Activated naive CD4-positive, alpha-beta T cell treated with anti-CD3 and anti-CD28 coated beads, Interleukin-2, amount 10 ng/mL, durations not matched to agents 7 days and 5 days (primary cell): ENCODE measurements at places on chromosomes 6 and 20.

- no peak for DNase-seq
Measured at GRCh38 chr6:18513253-18513798, 126.2 kb downstream of the RNF144B start.

DNA sequence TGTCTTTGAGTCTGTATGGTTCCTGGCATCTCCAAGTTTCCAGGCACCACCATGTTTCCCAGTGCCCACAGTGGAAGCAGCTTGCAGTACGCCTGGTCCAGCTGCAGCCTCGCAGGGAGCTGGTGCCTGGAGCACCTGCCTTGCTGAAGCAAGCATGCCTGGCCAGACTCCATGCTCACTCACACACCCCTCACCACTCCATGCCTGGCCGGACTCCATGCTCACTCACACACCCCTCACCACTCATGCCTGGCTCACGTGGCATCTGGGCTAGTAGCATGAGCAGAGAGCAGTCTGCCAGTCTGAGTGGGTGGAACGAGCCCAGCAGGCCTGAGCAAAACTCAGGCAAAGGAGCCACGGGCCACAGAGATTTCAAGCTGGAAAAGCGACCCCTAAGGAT is 214.3 kb downstream of the TFAP2C start:
- DNase-seq, result no peak

- no peak for DNase-seq
Measured at GRCh38 chr6:63565727-63566596, 6.3 kb upstream of the LOC128125822 start.

- no peak for DNase-seq
Measured at GRCh38 chr20:37803438-37804307, 99.3 kb upstream of the VSTM2L start.

DNA sequence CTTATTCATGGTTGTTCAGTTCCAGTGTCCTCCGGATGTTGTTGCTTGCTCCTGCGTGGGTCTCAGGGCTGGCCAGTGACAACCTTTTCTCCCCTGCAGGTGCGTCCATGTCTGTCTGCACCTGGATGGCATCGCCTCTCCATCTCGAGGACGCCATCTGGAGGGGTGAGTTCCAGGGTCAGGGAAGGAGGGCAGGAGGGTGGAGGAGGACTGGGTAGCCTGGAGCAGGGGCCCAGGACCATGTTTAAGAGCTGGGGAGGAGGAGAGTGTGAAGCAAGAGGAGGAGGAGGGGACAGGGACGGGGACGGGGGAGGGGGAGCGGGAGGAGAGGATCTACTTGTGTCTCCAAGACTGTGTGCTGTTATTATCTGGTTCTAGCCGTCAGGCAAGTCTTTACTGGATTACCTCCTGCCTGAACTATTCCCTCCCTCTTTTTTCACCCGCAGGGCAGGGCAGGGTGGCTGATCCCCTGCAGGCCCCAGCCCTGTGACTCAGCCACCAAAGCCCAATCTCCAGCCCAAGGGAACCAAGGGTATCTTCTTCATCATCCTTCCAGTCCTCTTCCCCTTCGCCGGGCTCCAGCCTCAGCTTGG is 32.2 kb upstream of the TULP1 start:
- DNase-seq, result no peak

DNA sequence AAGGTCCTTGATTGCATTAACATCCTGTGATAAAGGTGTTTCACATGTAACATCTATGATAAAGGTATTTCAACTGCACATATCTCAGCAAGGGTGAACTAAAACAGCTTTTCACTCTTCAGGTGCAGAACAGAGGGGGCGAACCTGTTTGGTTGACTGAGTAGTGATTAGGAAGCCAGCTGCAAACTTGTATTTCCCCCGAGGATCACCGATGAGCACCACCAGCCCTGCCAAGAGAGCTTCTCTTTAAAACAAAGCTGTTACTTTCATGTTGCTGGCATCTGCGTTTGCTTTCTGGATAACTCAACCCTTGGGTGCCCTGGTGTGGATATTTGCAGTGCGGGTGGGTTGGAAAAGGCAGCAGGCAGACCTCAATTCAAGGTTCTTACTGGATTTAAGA is 39.6 kb downstream of the JAG1 start:
- DNase-seq, result no peak

DNA sequence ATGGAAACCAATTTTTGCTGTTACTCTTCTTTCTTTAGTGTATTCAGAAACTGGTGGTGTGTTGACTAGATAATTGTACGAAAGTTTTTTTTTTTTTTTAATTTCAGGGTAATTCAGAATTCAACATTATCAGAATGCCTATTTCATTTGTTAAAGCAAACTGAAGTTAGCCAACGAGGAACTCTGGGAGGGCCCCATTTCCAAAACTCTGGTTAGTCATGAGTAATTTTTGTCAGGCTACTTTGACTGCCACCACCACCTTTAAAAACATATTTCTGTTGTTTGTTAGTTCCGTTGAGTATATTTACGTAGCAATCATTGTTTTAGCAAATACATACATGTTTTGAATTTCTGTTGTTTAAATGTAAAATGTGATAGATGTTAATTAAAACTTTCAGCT is 763 bp downstream of the ZKSCAN8 start:
- DNase-seq, result no peak

DNA sequence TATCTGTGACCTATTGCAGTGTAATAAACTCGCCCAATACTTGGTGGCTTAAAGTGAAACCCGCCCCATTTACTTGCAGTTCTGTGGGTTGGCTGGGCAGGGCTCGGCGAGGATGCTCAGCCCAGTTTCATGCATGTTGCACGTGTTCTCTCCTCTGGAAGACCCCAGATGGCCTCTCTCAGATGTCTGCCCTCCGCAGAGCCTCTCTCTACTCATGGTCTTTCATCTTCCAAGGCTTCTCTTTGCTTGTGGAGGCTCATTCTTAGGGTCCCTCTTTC is 251.4 kb downstream of the SOD2 start:
- DNase-seq, result no peak

DNA sequence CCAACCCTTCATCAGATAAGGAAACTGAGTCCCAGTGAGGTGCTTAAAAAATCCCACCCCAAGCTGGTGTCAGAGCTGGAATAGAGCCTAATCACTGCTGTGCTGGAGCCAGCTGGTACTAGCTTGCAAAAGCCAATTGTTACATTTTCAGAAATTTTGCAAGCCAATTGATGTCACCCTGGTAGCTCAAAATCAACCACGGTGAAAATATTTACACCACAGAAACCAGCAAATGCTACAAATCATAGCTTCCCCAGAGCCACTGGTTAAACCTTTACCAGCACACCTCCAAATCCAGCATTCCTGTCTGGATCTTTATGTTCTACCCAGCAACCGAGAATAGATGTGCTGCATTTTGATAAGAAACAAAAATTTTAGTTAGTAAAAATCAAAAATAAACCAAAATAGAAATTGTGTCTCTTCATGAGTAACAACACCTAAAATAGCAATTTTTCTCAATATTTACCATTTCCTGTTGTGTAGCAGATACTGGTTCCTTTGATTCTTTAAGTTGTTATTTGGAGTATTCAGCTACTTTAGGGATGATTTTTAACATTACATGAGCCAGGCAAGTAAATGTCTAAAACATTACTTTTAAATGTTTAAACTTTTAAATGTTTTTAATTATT is 7.2 kb upstream of the LCA5 start:
- DNase-seq, result no peak

GRCh38 chr6:125717120-125717731 is 32.2 kb upstream of the HEY2 start:
- DNase-seq, result no peak

DNA sequence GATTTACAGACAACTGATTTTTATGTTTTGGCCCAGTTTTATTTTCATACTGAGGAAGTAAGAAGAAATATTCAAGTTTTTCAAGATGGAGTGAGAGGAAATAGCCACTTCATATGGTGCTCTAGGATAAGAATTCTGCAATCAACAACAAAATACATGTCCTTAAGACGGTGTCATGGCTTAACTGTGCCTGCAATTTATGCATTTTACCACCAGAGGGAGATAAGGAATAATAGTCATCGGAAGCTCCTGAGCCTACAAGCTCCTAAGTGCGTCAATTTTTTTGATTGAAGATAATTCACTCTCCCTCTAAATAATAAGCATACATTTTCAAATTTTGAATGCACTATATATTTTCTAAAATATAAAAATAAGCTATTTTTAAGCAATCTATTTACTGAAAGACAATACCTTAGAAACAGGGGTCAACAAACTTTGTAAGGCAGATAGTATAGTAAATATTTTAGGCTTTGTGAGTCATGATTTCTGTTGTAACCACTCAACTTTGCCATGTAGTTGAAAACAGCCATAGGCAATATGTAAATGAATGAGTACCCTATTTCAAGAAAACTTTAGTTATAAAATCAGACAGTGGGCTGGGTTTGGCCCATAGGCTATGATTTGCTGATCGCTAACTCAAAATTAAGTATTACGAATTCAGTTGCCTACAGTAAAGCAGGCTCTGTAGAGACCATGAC is 230.9 kb upstream of the DTNBP1 start:
- no peak for DNase-seq

DNA sequence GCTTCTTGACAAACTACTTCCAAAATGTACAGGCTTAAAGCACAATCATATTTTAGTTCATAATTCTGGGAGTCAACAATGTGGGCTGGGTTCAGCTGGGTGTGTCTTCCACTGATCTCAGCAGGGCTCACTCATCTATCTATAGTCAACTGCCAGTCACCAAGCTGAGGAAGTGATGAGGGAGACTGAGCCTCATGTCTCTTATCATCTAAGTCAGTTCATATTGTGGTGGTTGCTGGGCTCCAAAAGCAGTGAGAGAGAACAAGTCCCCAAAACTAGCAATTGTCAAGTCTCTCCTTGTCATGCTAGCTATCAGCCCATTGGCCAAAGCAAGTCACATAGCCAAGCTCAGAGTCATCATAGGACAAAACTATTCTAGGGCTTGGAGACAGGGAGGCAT is 465.9 kb upstream of the ARID1B start:
- DNase-seq, result no peak

DNA sequence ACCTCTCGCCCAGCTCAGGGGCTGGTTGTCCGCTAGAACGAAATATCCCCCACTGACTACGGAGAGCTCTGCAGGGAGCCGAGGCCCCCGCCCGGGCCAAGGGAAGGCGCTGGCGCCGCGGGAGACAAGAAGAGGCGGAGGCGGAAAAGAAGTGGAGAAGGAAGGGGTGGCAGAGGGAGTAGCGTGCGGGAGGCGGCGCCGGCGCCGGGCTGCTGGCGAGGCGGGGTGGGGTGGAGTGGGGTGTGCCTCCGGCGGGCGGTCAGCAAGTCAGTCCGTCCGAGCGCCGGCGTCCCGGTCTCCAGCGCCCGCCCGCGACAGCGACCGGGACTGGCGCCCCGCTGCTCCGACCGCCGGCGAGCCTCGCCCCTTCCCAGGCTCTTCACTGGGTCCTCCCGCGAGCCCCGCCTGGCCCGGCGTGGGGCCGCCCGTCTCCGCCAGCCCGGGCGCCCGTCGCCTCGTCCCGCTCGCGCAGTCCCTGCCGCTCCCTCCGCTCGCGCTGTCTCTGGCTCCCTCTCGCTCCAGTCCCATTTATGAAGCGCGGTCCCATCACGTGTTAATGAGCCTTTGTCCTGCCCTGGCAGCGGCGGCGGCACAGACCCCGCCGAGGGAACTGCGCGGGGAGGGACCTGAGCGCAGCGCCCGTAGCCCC is at the start of gene CNR1:
CNR1 (minus strand) TSS at position 504 of the 649 bp plus-strand sequence. CDS start 21,073 bp downstream, outside the sequence.
- peak; percentile 23 for DNase-seq

DNA sequence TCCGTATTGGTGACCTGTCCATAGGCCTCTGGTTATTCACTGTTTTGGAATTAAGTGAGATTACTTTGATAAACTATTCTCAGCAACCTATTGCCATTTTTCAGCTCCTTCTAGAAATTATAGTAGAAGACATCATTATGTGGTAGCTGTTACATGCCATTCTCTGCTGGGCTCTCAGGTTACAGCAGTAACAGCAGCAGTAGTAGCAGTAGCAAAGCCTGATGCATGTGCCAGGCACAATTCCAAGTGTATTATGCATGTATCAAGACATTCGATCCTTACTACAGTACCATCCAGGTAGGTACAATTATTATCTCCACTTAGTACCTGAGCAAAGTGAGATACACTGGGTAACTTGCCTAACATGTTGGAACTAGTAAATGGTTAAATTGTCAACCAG is 74.3 kb downstream of the RPS12 start:
- no peak for DNase-seq

DNA sequence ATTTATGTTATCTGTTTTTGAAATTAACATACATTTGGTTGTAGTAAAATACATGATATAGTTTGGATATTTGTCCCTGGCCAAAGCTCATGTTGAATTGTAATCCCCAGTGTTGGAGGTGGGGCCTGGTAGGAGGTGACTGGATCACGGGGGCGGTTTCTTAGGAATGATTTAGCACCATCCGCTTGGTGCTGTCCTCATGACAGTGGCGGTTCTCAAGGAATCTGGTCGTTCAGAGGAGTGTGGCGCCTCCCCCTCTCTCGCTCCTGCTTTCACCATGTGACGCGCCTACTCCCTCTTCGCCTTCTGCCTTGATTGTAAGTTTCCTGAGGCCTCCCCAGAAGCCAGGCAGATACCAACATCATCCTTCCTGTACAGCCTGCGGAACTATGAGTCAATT is 29.0 kb downstream of the CTCFL start:
- DNase-seq, result no peak

DNA sequence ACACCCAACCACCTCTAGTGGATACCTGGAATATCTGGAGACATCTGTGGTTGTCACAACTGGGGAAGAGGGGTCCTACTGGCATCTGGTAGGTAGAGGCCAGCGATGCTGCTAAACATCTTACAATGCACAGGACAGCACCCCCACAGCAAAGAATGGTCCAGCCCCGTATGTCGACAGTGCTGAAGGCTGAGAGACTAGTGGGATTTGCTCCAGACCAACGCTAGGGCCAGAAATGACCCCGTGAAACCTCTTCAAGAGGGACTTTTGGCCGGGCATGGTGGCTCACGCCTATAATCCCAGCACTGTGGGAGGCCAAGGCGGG is 7.2 kb downstream of the PREX1 start:
- no peak for DNase-seq

- no peak for DNase-seq
Measured at GRCh38 chr20:31606804-31607639, 1.9 kb downstream of the ID1 start.

- DNase-seq, result no peak
Measured at GRCh38 chr6:26254724-26255123, 110.3 kb upstream of the BTN3A2 start.
